Naive thymus-derived CD4-positive, alpha-beta T cell (primary cell): ENCODE measurements at places on chromosomes 7 and 10. TPM values are rescaled to one million over a fixed set of nuclear protein-coding genes. Genes with fewer than 3 reads are reported as not detected.

DNA sequence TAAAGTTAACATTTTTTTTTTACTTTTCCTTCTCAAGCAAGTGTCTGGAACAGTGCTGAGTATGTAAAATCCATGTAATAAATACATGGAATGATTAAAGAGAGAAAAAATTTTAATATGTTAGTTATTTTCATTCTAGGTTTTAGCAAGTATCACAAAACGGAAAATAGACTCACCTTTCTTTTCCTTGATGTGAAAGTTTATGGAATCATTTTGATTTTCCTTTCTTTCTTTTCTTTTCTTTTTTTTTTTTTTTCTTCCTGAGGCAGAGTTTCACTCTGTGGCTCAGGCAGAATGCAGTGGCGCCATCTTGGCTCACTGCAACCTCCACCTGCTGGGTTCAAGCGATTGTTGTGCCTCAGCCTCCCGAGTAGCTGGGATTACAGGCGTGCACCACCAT, 28.1 kb downstream of the SMNDC1 start:
- DNase-seq: no peak
- H3K27me3 ChIP-seq: no peaks in the 10 kb centered on the region
- H3K4me3 ChIP-seq: no peak overlapping the region

Gene HOXA1
- total RNA-seq: 0.10 and 0.36 TPM in 2 replicates

Gene SPDYE2
- 0.32 TPM for total RNA-seq

DNA sequence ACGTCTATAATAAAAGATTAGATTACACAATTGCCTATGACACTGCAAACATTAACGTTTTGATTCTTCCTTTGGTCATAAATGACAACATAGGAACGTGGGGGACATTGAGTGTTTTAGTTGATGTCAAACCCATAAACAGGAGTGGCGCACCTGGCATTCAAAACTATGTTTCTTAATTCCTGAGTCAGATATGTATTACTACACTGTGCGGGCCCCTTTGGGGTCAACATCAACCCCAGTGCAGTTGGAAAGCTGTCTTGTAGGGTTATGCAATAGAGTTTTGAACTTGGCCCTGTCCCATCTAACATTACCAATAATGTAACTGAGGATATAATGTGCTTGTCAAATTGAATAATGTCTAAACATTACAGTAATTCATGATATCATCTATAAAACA, 156.5 kb downstream of the CSTF2T start:
- DNase-seq: no peak
- no peak overlapping the region for H3K27ac ChIP-seq
- no peaks in the 10 kb centered on the region for H3K36me3 ChIP-seq
- no peaks in the 10 kb centered on the region for H3K4me1 ChIP-seq

- H3K4me1 ChIP-seq: no peaks in the 10 kb centered on the region
- H3K27ac ChIP-seq: no peak overlapping the region
- peaks cover 2% of the 10 kb centered on the region for H3K36me3 ChIP-seq
- no peak overlapping the region for H3K4me3 ChIP-seq
Measured at GRCh38 chr7:27634671-27635493, 27.8 kb downstream of the HIBADH start.

DNA sequence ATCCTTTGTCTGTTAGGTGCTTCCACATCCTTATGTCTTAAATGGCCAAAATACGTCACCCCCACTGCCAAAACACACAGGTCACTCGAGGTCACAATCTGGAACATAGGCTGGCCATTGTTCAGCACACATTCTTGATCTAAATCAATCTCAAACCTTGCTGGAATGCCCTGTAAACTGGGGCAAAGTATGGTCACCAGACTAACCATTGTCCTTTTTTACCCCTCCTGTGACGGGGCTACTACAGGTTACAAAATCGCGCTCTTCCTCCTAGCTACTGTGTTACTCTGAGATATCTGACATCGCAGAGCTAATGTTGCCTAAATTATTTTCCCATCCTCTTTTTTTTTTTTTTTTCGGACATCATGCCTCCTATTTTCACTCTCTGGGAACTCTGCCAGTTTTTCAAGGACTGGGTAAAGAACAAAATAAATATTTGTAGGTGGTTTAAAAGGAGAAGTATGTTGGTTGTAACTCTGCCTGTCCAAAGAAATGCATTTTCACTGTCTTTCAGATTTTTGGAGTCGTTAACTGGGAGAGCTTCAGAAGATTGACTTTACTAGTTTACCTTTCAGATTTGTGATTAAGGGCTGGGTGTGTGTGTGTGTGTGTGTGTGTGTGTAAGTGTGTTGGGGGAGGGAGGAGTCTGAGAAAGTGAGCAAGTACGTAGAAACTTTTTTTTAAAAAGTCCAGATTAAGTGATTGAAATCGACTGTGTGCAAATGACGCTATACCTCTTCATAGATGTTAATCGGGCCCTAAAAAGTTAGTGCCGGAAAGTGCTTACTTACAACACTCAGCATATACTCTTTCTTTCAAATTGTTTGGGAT, 942 bp upstream of the KIAA1217 start:
- H3K27me3 ChIP-seq: no peaks in the 10 kb centered on the region
- no peaks in the 10 kb centered on the region for H3K4me1 ChIP-seq
- no peak overlapping the region for H3K27ac ChIP-seq
- H3K4me3 ChIP-seq: no peak overlapping the region
- no peak for DNase-seq

- H3K4me1 ChIP-seq: no peaks in the 10 kb centered on the region
- DNase-seq: no peak
- no peaks in the 10 kb centered on the region for H3K27me3 ChIP-seq
- no peak overlapping the region for H3K27ac ChIP-seq
Measured at GRCh38 chr7:95264363-95264891, 59.9 kb downstream of the PON1 start.

Gene AGFG2
- 23.3 TPM for total RNA-seq

Gene CALML5
- total RNA-seq: not detected

Gene GHRHR
- total RNA-seq: not detected

GRCh38 chr10:119441921-119442757, 100.4 kb downstream of the RGS10 start:
- no peak overlapping the region for H3K27ac ChIP-seq
- DNase-seq: no peak
- no peaks in the 10 kb centered on the region for H3K36me3 ChIP-seq
- no peaks in the 10 kb centered on the region for H3K4me1 ChIP-seq
- no peak overlapping the region for H3K4me3 ChIP-seq

Gene TUBB8
- total RNA-seq: not detected

DNA sequence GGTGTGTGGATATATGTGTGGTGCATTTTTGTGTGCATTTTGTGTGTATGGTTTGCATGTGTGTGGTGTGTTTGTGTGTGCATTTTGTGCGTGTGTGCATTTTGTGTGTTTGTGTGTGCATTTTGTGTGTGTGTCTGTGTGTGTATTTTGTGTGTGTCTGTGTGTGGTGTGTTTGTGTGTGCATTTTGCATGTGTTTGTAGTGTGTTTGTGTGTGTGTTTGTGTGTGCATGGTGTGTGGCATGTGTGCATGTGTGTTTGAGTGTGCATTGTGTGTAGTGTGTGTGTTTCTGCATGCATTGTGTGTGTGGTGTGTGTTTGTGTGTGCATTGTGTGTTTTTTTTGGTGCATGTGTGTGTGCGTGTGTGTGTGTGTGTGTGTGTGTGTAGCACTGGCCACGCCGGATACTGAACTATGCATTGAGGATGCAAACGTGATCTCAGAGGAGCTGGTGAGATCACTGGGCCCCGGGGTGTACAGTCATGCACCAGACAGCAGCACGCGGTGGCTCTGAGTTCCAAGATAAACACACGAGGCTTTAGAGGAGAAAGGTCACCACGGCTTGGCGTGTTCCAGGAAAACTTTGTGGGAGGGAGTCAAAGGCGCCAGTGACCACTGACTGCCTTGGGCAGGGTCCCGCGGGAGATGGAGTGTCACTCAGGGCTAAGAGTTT, 106.6 kb upstream of the SHH start:
- no peak for DNase-seq
- no peak overlapping the region for H3K27ac ChIP-seq
- H3K4me1 ChIP-seq: no peaks in the 10 kb centered on the region
- no peaks in the 10 kb centered on the region for H3K36me3 ChIP-seq
- H3K27me3 ChIP-seq: no peaks in the 10 kb centered on the region
- H3K4me3 ChIP-seq: no peak overlapping the region

Gene TMEM196
- total RNA-seq: not detected
